ENCODE measurements at places on chromosomes 7 and 10. TPM values are rescaled to one million over a fixed set of nuclear protein-coding genes. Genes with fewer than 3 reads are reported as not detected.

NKX1-2 gene
- not detected for total RNA-seq

GIMAP1 gene
- total RNA-seq: 2.1 TPM

ABCA13 gene
- total RNA-seq: 0.16 TPM

GRCh38 chr7:158810846-158811245, 18.5 kb downstream of the ESYT2 start:
- no peak for DNase-seq

- no peak for DNase-seq
Observed at GRCh38 chr10:120480065-120480600, 23.1 kb downstream of the PLPP4 start.

GRCh38 chr7:97043281-97043680, 18.6 kb upstream of the DLX5 start:
- DNase-seq: no peak

DNA sequence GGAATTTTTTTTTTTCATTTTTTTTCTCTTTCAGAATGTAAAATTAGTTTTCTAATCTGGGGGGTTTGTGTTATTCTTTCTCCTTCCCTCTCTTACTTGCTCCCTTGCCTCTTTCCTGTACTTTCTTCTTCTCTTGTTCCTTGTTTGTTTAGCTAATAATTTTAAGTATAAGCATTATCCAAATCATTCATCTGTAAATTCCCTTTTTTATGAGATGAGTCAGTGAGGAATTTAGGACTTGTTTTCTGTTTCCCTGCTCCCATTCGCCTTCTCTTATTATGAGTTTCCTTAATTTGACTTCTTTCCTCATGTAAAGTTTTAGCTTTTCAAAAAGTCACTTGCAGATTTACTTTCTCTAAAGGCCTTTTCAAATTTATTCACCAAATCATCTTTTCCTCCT, 154.6 kb upstream of the ETV1 start:
- DNase-seq: no peak

GRCh38 chr7:52909935-52910334, 125.5 kb upstream of the POM121L12 start:
- no peak for DNase-seq
